ENCODE measurements at places on chromosomes 3 and 15. TPM values are rescaled to one million over a fixed set of nuclear protein-coding genes. Genes with fewer than 3 reads are reported as not detected.

Gene PIF1
- total RNA-seq = 5.4 TPM

Gene ECE2
- total RNA-seq = not detected

Gene A4GNT
- not detected for total RNA-seq

Gene RTP3
- total RNA-seq = not detected

Gene RBPMS2
- total RNA-seq = 0.14 TPM
